ENCODE measurements at places on chromosomes 12 and 14.

- DNase-seq, result no peak
Measured at GRCh38 chr14:64541261-64541971, 875 bp downstream of the HSPA2 start.

DNA sequence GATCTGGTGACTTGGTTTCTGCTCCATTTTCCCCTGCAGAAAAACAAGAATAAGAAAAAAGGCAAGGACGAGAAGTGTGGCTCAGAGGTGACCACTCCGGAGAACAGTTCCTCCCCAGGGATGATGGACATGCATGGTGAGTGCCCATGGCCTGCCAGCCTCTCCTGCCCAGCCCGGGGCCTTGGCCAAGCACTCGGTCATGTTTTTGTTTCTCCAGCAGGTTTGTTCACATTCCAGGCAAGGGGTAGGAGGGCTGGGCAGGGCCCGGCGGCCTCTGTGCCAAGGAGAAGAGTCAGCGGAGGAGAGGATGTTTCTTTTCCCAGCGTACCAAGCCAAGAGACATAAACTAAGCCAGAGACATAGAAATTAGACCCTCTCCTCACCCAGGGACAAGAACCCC is 13.6 kb downstream of the BCL7A start:
- DNase-seq, result no peak

DNA sequence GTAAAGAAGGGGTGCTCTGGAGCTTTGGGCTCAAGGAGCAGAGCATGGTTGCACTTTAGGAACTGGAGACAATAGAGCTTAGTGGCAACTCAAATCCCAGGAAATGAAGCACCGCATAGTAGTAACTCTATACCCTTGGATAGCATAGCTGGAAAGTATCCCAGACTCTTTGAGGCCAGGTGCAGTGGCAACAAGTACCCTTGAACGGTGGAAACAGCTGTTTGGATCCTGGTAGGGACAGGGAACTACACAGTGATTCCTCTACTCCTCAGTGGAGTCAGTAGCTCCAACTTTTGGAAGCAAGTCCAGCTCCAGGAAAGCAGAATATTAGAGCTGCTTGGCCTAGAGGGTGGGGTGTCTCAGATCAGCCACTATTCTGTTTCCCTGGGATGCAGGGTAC is 129.0 kb upstream of the WSCD2 start:
- DNase-seq, result no peak

GRCh38 chr12:95168746-95169145 is 48.5 kb downstream of the FGD6 start:
- DNase-seq, result no peak

GRCh38 chr12:66149702-66150398 is 19.3 kb upstream of the LLPH start:
- DNase-seq, result no peak

DNA sequence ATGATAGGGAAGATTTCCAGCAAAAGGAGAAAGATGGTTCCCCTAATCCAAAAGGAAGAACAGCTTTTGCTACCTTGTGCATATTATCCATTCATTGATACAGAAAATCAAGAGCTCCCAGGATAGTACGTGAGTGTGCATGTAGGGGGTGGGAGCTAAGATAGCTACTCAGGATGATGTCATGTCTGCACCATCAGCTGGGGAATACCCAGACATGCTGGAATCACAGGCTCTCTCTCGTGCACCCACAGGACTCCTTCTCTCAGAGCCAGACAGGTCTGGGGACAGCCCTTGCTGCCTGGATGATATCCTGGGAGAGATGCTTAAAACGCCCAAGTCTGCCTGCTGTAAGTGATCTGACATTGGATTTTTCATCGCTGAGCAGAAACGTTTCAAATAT is 38.9 kb downstream of the FOXN3 start:
- DNase-seq, result no peak

GRCh38 chr12:113818833-113819232 is 147.3 kb downstream of the RBM19 start:
- no peak for DNase-seq

GRCh38 chr12:460261-461230 is 807 bp downstream of the B4GALNT3 start:
- DNase-seq, result peak; percentile 85

GRCh38 chr12:19575337-19576243 is 136.3 kb downstream of the AEBP2 start:
- no peak for DNase-seq

DNA sequence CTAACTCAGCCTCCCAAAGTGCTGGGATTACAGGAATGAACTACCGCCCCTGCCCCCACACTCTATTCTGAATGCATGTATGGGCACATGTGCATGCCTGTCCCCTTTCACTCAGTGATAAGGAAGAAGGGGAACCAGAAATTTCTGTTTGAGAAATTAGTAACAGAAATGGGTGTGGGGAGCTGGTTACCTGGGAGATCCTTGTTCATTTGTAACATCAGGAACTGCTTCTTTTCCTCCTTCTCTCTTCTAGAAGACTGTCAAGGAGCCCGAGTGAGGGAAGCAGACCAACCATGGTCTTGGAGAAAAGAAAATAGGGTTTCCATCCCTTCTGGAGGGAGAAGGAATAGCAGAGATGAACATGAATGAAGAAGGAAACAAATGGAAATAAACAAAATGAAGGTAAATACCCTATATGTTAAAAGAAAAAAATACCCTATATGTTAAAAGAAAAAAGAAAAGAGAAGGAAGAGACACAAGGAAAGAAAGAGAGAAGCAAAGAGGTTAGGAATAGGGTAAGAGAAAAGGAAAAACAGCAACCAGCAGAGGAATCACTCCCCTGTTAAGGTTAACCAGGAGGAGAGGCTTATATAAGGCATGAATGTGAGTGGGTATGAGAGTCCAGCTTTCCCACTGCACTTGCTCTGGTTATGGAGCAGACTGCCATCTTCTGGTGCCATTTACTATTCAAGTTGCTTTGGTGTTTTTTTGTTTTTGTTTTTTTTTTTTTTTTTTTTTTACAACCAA is 3.3 kb downstream of the PPP1R3E start:
- no peak for DNase-seq

- DNase-seq, result no peak
Measured at GRCh38 chr14:89564286-89564957, 147.4 kb upstream of the FOXN3 start.

DNA sequence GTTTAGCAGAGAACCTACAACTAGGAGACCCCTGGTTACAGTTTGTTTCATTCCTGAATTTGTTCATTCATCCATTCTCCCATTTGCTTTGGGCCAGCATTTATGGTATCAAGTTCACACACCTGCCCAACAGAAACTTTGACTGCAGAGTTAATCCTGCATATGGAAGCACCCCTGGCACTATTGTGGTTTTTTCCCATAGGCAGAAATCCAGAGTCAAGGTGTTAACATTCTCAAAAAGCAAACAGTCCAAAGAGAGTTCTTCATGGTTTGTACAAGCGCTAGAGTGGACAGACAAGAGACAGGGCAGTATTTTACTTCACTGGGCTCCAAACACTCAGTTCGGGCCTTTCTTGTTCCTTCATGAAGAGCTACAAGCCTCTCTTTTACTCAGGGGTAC is 51.9 kb downstream of the KCNK10 start:
- no peak for DNase-seq
